ENCODE measurements at places on chromosomes 13 and 19. TPM values are rescaled to one million over a fixed set of nuclear protein-coding genes. Genes with fewer than 3 reads are reported as not detected.
A peak's percentile ranks its signal among the peaks of the same experiment; 100 is the strongest.

Gene NAPA
- 65.8 TPM for total RNA-seq

DNA sequence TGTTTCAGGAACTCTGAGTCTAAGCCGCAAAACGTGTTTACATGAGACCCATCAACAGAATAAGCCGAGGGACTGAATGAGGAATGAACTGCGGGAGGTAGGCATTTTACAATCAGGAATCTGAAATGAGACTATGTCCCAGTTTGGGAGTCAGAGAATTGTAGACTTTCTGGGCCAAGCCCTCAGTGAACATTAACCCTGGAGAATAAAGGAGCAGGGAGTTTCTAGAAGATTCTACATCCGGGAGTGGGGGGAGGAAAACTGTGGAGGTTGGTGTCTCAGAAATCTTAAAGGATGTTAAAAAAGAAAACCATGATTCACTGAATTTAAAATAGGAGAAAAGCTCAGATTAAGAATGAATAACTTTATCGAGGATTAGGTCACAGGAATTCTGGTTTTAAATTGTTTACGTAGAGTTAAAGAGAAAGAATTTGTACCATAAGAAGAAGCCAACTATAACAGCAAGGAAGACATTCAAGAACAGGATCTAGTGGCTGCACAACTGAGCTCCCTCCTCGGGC lies 18.5 kb downstream of the RFX2 start:
- DNase-seq = no peak

- no peak for DNase-seq
These were observed 703 bp upstream of the CILP2 start for GRCh38 chr19:19537075-19538048.

GRCh38 chr19:38264486-38265212 lies at the start of gene SPINT2:
Gene SPINT2, plus strand, starts transcription at chr19:38264573. Its CDS starts 320 bp downstream, at chr19:38264893.
- no peak for DNase-seq

DNA sequence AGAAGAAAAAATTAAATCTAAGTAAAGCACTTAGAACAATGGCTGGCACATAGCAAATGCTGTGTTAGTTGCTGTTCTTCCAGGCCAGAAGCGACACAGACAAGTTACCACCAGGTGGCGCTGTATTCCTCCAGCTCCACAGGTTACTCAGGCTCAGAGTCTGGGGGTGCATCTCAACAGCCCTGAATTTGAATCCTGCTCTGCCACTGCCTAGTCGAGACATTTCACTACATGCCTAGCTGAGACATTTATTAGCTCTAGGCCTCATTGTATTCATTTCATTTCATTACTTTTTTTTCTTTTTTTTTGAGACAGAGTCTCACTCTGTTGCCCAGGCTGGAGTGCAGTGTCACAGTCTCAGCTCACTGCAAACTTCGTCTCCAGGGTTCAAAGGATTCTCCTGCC lies 16.4 kb upstream of the CYP2B6 start:
- DNase-seq = peak; percentile 81

Gene FARP1
- total RNA-seq = 1.5 TPM

GRCh38 chr13:65943024-65943423 lies 1287.1 kb downstream of the PCDH9 start:
- no peak for DNase-seq

DNA sequence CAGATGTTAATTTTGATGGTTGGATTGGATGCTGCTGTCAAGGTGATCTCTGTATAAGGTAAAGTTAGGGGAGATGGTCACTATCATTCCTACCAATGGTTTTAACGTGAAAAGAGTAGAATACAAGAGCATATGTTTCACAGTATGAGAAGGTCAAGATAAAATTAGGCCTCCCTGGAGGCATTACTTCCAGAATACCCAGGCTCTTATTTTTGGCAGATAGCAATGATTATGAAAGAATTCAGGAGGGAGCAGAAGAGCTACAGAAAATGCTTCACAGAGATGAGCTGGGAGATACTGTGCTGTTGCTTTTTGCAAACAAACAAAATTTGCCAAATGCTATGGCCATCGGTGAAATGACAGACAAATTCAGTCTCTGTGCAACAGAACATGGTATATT lies 547.5 kb upstream of the SPRY2 start:
- no peak for DNase-seq

GRCh38 chr19:2477732-2478191 lies 1.8 kb downstream of the GADD45B start:
- DNase-seq = peak; percentile 62

DNA sequence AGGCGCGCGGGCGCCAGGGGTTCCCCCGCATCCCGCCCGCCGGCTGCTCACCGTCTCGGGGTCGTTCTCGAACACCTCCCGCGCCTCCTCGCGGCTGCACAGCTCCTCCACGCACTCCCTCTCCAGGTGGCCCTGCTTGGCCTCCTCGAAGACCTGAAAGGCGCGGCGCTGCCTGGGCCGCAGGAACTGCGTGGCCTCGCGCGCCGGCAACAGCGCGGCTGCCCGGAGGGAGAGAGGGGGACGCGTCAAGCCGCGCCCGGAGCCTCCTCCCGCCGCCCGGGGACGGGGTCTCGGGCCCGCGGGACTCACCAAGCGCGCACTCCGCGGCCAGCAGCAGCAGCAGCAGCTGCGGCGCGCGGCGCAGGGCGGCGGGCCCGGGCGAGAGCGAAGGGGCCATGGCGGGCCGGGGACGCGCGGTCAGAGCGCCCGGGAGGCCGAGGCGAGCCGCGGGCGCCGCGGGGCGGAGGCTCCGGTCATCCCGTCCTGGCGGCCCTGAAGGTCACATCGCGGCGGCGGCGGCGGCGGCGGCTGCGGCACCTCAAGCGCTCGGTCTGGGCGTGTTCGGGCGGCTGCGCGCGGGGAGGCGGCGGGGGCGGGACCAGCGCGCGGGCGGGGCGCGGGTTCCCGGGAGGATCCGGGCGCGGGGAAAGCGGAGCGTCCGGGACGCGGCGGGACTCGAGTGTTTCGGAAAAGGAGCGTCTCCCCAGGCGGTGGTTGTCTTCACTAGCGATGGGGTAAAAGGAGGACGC lies at the start of gene GAS6:
GAS6 (minus strand) TSS at position 553 of the 749 bp plus-strand sequence; CDS start at position 397, 156 bp downstream.
- peak; percentile 38 for DNase-seq

- no peak for DNase-seq
These were observed 4.4 kb downstream of the TMEM86B start for GRCh38 chr19:55224038-55224665.

GRCh38 chr13:46541210-46541609 lies 11.8 kb upstream of the LRCH1 start:
- DNase-seq = no peak

Data from B cell (primary cell).